ENCODE measurements at places on chromosomes 12 and 14. TPM values are rescaled to one million over a fixed set of nuclear protein-coding genes. Genes with fewer than 3 reads are reported as not detected.

Gene ART4
- not detected for total RNA-seq

Gene CBLN3
- 8.6 TPM for total RNA-seq

Gene TOMM20L
- total RNA-seq: not detected

Gene CMKLR1
- not detected for total RNA-seq

Gene TSPAN8
- total RNA-seq: not detected

Gene MDP1
- 15.8 TPM for total RNA-seq

Gene NDRG2
- 7.7 TPM for total RNA-seq

Gene TMEM30B
- total RNA-seq: 1.6 TPM

Gene TNFAIP2
- total RNA-seq: 0.50 TPM

Gene KRT81
- not detected for total RNA-seq

Gene ACOT4
- 3.3 TPM for total RNA-seq

Gene ACSM4
- not detected for total RNA-seq

Gene GARIN6
- not detected for total RNA-seq

Gene TEX22
- 0.83 TPM for total RNA-seq

Gene SPX
- 0.94 TPM for total RNA-seq

Gene ITGA5
- 34.9 TPM for total RNA-seq

Gene SLC24A4
- not detected for total RNA-seq

Gene CELA1
- total RNA-seq: 0.24 TPM

Gene KCNC2
- total RNA-seq: not detected

Gene PZP
- total RNA-seq: not detected

Gene ZC2HC1C
- 2.1 TPM for total RNA-seq

Gene HEBP1
- total RNA-seq: 20.5 TPM

Gene KRT85
- total RNA-seq: not detected

Gene TMEM116
- total RNA-seq: 14.0 TPM

Gene HOXC4
- total RNA-seq: 0.17 TPM

Gene ITGA7
- total RNA-seq: 4.1 TPM

Gene WSCD2
- not detected for total RNA-seq

Gene PTPRR
- not detected for total RNA-seq

Gene ACOT6
- total RNA-seq: not detected

Gene TCTN1
- 7.6 TPM for total RNA-seq

Gene ZFHX2
- 1.4 TPM for total RNA-seq

Gene MIPOL1
- 0.14 TPM for total RNA-seq

Gene GYS2
- total RNA-seq: not detected

Gene FITM1
- total RNA-seq: not detected

Gene KDM5A
- total RNA-seq: 59.7 TPM

Gene KRT72
- 0.17 TPM for total RNA-seq

Gene BATF
- 171 TPM for total RNA-seq

Gene PLCZ1
- total RNA-seq: not detected

Gene ADAM21
- total RNA-seq: 0.15 TPM

Gene KCNMB4
- total RNA-seq: 1.5 TPM

Gene GPX2
- total RNA-seq: not detected

Gene SIX1
- not detected for total RNA-seq

Gene ST8SIA1
- 9.5 TPM for total RNA-seq

Gene ARPC3
- total RNA-seq: 340 TPM

Gene FAM222A
- total RNA-seq: 0.29 TPM

Gene MIP
- not detected for total RNA-seq

Gene MYO1A
- 0.97 TPM for total RNA-seq

Gene GPRC5D
- 0.46 TPM for total RNA-seq

Gene TAS2R43
- total RNA-seq: not detected

Gene ARMH4
- total RNA-seq: not detected

Gene STYK1
- total RNA-seq: not detected

Gene ENDOU
- not detected for total RNA-seq

Gene RPGRIP1
- total RNA-seq: 0.07 TPM

Gene LRP1
- total RNA-seq: 1.4 TPM

Gene AKAP3
- 3.1 TPM for total RNA-seq

Gene AICDA
- total RNA-seq: not detected

Gene C14orf39
- not detected for total RNA-seq

Gene PLEKHG7
- not detected for total RNA-seq

Data from activated CD4-positive, alpha-beta memory T cell treated with anti-CD3 and anti-CD28 coated beads for 36 hours (primary cell).